ENCODE measurements at places on chromosomes 12 and 14. TPM values are rescaled to one million over a fixed set of nuclear protein-coding genes. Genes with fewer than 3 reads are reported as not detected.
A peak's percentile ranks its signal among the peaks of the same experiment; 100 is the strongest.

DNA sequence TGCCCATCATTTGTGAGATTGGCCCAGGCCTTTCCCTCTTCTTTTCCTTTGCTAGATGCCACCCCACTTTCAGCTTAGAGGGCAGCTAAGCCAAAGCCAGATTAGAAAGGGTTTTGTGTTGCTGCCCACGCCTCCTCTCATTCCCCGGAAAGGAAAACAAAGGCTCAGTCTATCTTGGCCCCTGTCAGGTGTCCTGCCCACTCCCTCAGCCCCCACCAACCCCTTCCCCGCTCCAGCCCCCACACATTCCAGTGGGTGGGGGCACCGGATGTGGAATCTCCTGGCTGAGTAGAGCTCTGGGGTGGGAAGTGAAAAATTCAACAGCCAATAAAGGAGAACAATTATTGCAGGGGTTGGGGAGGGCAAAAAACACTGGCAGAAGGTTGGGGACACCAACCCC lies 2.2 kb downstream of the BLOC1S1 start:
- no peak for DNase-seq

TMEM121 gene
- 11.7 TPM for total RNA-seq

GPRC5A gene
- total RNA-seq = 4.1 TPM

TAS2R13 gene
- 2.5 TPM for total RNA-seq

LTB4R2 gene
- total RNA-seq = 3.6 TPM

SCN8A gene
- 11.4 TPM for total RNA-seq

DNA sequence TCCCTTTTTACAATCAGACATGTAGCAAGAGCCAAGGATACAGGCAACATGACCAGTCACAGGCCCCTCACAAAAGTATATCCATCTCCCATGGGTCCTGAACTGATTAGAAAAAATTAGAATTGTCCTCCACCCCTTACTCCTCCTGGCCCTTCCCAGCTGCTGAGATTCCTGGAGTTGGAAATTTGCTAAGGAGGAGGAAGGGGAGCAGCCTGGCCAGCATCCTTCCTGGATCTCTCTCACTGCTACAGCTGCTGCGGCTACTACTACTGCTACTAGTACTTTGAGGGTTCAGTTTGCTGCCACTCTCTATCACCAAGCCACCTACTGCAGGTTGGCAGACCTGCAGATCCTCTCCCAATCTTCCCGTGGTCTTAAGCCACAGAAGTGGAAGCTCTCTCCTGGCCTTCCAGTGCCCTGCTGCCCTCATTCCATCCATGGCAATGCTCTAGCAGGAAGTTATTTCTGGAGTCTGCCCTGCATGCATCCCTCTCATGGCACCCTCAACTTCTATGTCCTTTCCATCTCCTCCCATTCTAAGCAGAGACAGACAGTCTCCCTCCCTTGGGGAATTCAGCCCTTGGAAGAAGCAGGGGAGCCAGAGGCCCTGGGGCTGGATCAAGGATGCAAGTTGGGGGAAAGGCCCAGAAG lies 1.0 kb downstream of the ITGA7 start:
- no peak for DNase-seq

DNA sequence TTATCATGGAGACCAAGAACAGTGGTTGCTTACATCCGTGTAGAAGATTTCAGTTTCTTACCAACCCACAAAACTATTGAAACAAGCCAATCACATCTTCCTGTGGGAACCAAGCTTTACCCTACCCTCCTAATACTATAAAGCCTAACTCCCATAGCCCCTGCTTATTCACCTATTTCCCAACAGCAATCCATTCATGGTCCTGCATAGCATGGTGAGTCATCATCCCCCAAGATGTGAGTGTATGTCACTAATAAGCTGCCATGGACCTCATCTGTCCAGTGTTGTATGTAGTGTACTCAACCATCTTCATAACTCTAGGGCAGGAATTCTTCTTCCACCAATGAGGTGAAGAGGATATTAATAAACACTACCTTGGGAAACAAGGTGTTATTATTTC lies 1620.4 kb upstream of the FLRT2 start:
- DNase-seq = no peak

DNA sequence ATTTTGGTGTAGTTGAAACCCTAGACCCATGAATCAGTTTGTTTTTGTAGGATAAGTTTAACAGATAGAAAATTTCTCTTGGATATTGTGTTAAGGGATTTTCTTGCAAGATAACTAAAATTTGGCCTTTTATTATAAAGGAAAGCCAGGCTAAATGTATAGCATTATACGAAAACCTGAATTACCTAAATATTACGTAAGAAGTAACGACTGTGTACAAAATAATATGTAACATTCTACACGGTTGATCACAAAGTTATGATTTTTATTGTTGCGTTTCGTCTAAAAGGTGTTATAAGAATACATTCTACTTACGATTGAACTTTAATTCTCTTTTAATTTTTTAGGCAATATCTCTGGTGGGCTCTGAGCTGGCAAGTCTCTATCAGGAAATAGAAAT lies 63.9 kb downstream of the KNTC1 start:
- DNase-seq = no peak

MTA1 gene
- total RNA-seq = 40.9 TPM

DNA sequence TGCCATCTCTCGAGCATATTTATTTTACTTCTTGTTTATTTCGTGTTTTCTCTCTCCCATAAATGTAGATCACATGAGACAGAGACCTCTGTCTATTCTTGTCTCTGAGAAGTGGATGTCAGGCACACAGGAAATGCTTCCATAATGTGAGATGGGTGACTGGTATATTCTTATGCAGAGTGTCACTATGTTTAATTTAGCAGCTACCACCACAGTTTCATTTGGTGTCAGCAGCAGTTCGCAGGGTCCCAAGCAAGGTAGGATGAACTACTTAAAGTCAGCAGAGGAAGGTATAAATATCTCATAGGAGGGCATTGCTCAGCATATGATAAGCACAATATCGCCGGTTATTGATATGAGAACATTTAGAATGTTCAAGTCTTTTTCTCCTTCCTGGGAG lies 180.9 kb upstream of the CNTN1 start:
- no peak for DNase-seq

- DNase-seq = no peak
These were observed 137.2 kb upstream of the ARHGAP5 start for GRCh38 chr14:31939934-31940333.

- DNase-seq = no peak
These were observed 2.4 kb downstream of the GZMH start for GRCh38 chr14:24607081-24607480.

METTL3 gene
- 79.0 TPM for total RNA-seq

GRCh38 chr12:89551747-89552146 lies 25.9 kb upstream of the POC1B start:
- DNase-seq = no peak

- DNase-seq = no peak
These were observed 452.4 kb downstream of the RAD51B start for GRCh38 chr14:68271913-68272391.

SMIM10L1 gene
- total RNA-seq = 13.3 TPM

- no peak for DNase-seq
These were observed 76.7 kb upstream of the G2E3 start for GRCh38 chr14:30482276-30482675.

PTPRQ gene
- 1.3 TPM for total RNA-seq

DNA sequence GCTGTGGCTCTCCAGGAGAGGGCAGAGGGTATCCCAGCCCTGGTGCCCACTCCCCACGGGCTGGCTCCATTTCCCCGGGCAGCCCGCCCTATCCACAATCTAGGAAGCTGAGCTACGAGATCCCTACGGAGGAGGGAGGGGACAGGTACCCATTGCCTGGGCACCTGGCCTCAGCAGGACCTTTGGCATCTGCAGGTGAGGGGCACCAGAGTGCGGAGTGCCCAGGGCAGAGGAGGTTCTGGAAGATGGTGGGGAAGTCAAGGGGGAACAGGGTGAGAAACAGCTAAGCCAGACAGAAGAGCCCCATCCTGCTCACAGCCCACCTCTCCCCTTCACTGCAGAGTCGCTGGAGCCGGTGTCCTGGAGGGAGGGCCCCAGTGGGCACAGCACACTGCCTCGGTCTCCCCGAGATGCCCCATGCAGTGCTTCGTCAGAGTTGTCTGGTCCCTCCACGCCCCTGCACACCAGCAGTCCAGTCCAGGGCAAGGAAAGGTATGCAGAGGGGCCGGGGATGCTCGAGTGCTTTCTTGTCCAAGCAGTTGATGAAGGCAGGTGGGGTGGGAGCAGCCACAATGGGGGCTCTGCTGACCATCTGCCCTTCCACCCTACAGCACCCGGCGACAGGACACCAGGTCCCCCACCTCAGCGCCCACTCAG lies 10.3 kb downstream of the TNS2 start:
- DNase-seq = no peak

STXBP6 gene
- 49.3 TPM for total RNA-seq

STRAP gene
- 64.1 TPM for total RNA-seq

- peak; percentile 73 for DNase-seq
These were observed 427 bp upstream of the TMEM120B start for GRCh38 chr12:121712190-121712460.

DNA sequence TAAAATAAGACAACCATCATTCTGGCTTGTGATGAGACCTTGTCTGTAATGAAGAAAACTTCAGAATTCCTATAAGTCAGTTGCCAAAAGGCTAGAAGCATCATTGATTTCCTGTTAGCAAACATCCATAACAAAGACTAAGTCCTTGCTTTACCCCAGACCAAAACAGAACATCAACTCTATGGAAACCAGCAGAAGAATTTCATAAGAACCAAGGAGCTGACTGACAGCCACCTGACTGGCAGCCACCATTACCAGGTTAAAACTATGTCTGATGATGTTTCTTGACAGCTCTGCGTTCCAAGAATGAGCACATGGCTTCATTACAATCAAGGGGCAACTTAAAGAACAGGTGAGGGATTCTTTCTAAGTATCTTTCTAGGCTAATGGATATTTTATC lies 29.3 kb downstream of the HECTD4 start:
- DNase-seq = no peak

GRCh38 chr12:114690267-114691135 lies 6.5 kb upstream of the TBX3 start:
- DNase-seq = no peak

DNA sequence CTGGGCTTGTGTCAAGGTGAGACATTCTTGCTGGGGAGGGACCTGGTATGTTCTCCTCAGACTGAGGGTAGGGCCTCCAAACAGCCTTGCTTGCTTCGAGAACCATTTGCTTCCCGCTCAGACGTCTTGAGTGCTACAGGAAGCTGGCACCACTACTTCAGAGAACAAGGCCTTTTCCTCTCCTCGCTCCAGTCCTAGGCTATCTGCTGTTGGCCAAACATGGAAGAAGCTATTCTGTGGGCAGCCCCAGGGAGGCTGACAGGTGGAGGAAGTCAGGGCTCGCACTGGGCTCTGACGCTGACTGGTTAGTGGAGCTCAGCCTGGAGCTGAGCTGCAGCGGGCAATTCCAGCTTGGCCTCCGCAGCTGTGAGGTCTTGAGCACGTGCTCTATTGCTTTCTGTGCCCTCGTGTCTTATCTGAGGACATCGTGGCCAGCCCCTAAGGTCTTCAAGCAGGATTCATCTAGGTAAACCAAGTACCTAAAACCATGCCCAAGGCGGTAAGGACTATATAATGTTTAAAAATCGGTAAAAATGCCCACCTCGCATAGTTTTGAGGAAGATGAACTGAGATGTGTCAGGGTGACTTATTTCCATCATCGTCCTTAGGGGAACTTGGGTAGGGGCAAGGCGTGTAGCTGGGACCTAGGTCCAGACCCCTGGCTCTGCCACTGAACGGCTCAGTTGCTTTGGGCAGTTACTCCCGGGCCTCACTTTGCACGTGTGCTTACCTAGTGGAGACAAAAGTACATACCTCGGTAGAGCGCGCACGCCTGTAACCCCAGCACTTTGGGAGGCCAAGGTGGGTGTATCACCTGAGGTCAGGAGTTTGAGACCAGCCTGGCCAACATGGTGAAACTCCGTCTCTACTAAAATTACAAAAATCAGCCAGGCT lies 4.3 kb downstream of the GAPDH start:
- DNase-seq = no peak

KRT85 gene
- total RNA-seq = not detected

GRCh38 chr12:88036353-88036965 lies 7.3 kb upstream of the C12orf50 start:
- DNase-seq = peak; percentile 5

DNA sequence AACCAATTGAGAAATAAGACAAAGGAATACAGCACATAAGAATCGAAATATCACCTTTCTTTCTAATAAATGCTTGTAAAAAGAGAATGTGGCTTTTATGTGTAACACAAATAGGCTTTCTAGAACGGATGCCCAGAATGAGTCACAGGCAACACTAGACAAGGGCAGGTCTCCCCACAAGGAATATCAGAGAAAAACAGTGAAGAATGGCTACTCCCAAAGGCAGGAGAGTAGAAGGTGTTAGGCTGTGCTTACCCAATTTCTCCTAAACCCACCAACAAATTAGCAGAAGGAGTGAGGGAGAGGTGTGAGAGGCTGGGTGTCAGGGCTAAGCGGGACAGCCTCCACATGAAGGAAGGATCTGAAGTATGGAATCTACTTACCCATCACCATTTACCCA lies 55.2 kb downstream of the GALNT4 start:
- no peak for DNase-seq

DNA sequence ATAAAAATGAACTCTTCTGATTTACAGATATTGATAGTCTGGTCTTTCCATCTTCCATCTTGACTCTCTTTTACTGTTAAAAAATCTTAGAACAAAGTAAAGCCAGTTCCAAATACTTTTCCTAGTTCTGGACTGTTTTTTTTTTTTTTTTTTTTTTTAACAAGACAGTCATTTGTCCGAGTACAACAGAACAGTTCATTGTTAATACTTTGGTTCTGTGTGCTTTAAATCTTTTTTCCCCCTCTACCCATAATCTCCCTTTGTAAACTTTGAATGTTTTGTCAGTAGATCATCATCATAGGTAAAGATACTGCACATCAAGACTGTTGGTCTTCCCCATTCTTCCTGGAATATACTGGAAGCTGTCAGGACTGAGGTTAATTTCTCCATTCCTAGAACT lies 38.0 kb downstream of the ADIPOR2 start:
- DNase-seq = no peak

DNA sequence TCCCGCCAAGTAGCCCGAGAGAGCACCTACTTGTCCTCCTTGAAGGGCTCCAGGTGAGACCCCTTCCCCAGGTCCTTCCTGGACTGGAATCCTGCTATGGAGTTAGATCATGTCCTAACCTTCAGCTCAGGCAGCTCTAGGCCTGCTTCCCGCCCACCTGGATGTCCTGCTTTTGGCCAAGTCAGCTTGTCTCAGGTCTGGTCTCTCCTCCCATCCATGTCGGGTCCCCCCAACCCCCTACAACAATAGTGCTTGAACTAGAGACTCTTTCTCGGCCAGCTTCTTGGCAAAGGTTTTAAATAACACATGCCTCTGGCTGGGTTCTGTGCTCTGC lies 3.6 kb downstream of the NAB2 start:
- no peak for DNase-seq

GPR84 gene
- total RNA-seq = 0.33 TPM

- DNase-seq = no peak
These were observed 232.6 kb upstream of the EGLN3 start for GRCh38 chr14:34183478-34183877.
